ENCODE measurements at places on chromosomes 7 and 10. TPM values are rescaled to one million over a fixed set of nuclear protein-coding genes. Genes with fewer than 3 reads are reported as not detected.

DNA sequence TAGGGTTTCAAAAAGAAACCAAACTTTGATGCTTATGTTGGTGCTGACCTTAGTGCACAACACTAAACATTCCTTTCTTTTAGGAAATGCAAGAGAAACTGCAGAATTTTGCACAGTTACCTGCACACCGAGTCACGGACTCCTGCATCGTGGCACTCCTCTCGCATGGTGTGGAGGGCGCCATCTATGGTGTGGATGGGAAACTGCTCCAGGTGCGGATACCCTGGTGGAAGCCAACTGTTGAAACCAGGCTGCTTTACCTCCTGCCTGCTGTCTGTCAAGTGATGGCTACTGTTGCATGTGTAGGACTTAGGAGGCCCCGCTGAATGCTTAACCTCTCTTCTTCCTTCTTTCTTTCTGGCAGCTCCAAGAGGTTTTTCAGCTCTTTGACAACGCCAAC, 11.7 kb downstream of the CASP2 start:
- peaks cover 82% of the 10 kb centered on the region for H3K36me3 ChIP-seq
- no peak overlapping the region for H3K27ac ChIP-seq
- DNase-seq, result peak; percentile 79

- H3K27ac ChIP-seq, result no peak overlapping the region
- H3K27me3 ChIP-seq, result 0 out of 2 replicates have a peak, but pooled peaks cover 7% of the 10 kb centered on the region
- no peaks in the 10 kb centered on the region for H3K4me1 ChIP-seq
- H3K4me3 ChIP-seq, result no peak overlapping the region
- DNase-seq, result no peak
Observed at GRCh38 chr7:150471886-150472285, 21.5 kb downstream of the GIMAP8 start.

GRCh38 chr10:123847686-123848432, 43.7 kb downstream of the CPXM2 start:
- H3K27me3 ChIP-seq, result no peaks in the 10 kb centered on the region
- H3K36me3 ChIP-seq, result no peaks in the 10 kb centered on the region
- no peak overlapping the region for H3K4me3 ChIP-seq
- no peak for DNase-seq

SPDYE5 gene
- not detected for total RNA-seq

DNA sequence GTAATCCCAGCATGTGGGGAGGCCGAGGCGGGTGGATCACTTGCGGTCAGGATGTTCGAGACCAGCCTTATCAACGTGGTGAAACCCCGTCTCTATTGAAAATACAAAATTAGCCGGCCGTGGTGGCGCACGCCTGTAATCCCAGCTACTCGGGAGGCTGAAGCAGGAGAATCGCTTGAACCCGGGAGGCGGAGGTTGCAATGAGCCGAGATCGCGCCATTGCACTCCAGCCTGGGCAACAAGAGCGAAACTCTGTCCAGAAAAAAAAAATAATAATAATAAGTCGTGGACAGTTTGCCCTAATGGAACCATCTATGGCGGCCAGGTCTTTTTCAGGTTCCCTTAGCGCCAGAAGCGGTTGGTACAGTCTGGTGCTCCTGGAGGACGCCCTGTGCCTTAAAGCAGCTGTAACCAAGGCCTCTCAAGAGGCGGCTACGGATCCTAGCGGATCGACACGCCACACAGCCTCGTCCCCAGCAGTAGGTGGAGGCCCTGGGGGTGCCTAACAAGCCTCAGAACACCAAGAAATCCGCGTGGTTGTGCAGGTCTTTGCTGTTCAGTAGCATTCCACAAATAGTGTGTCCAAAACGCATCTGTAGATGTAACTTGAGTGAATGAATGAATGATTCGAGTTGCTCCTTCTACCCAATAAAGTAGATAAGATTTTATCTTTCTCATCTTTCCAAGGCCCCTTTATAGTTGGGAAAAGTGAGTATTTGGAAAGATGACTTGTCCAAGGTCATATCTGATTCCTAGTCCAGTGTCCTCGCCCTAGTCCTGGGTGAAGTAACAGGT, 982 bp downstream of the PGAM1 start:
- peak overlapping the region; percentile 97 for H3K27ac ChIP-seq
- H3K4me3 ChIP-seq, result peak overlapping the region; percentile 99
- peaks cover 10% of the 10 kb centered on the region for H3K4me1 ChIP-seq
- no peaks in the 10 kb centered on the region for H3K27me3 ChIP-seq

DNA sequence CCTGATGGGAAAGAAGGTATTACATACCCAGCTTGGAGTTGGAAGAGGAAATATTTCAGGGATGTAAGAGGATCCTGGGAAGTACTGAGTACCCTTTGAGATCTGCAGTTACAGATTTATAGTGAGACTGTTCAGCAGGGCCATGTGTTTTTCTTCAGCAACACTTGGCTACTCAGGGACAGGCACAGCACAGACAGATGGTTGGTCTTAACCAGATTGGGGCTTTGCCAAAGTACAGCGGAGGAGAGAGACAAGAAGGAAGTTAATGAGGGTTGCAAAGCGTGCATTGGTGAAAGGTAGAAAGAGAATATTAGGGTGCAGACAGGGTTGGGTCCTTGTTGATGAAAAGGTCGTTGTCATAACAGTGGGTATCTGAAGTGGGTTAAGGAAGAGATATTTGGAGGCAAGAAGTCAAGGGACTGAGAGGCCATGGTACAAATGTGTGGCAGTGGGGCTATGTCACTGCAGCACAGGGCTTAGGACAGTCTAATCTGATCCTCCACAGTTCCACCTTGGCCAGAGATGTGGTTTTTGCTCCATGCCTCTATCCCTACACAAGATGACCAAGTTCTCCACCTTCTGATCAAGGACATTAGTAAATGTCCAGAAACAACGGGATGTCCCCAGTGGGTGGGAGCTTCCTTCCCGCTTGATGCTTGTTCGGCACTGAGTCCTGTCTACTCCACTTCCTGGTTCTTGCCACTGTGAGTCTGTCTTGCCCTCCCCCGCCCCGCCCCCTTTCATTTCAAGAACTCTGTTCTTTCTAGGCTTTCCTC, 18.9 kb upstream of the DNAJC1 start:
- H3K27ac ChIP-seq, result no peak overlapping the region
- no peaks in the 10 kb centered on the region for H3K36me3 ChIP-seq
- no peaks in the 10 kb centered on the region for H3K27me3 ChIP-seq
- no peaks in the 10 kb centered on the region for H3K4me1 ChIP-seq

TSPAN12 gene
- total RNA-seq, result 14.7 TPM

DNA sequence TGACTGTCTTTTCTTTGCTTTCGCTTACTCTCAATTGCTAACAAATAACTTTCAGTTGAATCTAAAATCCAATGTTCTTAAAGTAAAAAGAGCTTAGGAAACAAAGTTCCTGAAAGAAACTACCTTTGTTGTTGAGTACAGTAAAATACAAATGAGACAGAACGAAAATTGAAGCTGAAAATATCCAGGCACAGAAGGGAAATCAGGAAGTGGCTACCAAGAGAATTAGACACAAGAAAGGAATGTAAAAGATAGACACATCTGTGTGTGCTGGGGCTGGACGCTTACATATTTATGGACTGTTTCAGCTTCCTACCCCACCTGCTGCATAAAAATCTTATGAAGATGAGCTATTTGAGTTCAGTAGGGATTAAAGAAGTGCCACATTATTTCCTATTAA, 161.7 kb upstream of the PLXDC2 start:
- no peak overlapping the region for H3K4me3 ChIP-seq
- no peak overlapping the region for H3K27ac ChIP-seq
- no peaks in the 10 kb centered on the region for H3K36me3 ChIP-seq
- no peak for DNase-seq
- no peaks in the 10 kb centered on the region for H3K27me3 ChIP-seq
- no peaks in the 10 kb centered on the region for H3K4me1 ChIP-seq

DIP2C gene
- total RNA-seq, result 7.5 TPM

DNA sequence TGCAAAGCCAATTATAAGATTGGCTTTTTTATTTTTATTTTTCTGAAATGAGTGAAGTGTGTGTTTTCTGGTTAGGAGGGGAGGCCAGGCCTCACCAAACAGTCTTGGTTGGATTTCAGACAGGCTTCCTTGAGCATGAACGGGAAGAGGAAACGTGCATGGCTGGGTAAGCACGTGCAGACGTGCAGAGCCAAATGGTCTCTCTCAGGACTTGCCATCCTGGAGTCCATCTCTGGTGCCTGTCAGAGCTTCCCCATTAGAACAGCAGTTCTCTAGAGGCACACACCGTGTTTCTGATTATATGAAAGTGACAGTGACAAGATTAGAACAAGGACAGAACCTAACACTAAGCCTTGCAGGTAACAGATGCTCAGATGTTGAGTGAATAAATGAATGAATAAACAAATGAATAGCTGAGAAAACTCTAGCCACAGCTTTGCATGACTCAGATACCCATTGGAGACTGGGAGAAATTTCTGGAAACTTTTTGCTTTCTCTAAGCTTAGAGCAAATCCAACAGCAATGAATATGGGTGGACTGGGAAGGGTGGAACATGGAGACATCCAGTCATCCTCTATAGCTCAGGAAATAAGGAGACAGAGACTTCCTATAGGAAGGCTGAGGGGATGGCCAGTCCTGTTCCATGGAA, 11.8 kb upstream of the CALD1 start:
- no peak overlapping the region for H3K27ac ChIP-seq
- no peaks in the 10 kb centered on the region for H3K27me3 ChIP-seq
- H3K36me3 ChIP-seq, result no peaks in the 10 kb centered on the region

PTPRZ1 gene
- total RNA-seq, result 230 TPM

Data from GM23338 (cell line).